ENCODE measurements at places on chromosomes 3 and 15. TPM values are rescaled to one million over a fixed set of nuclear protein-coding genes. Genes with fewer than 3 reads are reported as not detected.
A peak's percentile ranks its signal among the peaks of the same experiment; 100 is the strongest.

DNA sequence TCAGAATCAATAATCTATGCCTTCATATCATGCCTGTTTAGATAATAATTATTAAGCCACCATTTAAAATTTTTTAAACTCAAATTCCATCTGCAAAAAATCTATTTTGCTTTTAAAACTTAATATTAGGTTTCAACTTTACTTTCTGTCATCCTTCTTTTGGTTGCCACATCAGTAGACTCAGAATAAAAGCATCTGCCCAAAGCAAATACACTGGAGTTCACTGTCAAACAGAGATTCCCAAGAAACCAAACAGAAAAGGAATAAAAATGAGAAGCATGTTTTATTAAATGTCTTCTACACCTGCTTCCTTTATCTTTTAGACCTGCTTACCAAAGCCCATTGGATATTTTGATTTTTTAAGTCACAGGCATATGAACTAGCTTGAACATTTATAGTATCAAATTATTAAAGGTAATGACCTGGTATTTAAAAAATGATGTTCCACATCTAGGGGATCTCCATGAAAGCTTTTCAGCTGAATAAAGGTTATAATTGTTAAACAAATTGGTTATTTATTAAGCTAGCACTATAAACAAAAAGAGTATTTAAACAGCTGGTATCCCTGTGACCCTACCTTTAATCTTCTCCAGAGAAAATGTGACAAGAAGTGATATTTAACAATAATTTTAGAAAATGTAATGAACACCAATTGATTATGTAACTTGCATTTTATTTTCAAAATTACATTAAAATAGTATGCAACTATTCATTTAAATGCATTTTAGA is 62.5 kb downstream of the ALCAM start:
- DNase-seq = no peak

DNA sequence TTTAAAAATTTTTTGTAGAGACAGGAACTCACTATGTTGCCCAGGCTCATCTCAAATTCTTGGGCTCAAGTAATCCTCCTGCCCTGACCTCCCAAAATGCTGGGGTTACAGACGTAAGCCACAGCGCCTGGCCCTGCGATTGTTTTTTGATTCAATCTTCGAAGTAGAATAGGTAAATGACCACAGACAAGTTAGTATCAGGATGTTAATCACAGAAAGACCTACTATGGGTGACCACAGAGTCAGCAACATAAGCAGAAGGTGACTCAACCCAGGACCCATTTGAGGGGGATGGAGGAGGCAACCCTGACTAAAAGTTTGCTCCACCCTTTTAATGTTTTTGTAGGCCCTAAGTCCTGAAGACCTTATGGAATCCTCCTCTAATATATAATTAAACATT is 10.0 kb upstream of the USP3 start:
- no peak for DNase-seq

- no peak for DNase-seq
Measured at GRCh38 chr3:40930131-40930538, 269.2 kb upstream of the CTNNB1 start.

- DNase-seq = no peak
Measured at GRCh38 chr3:66527246-66527645, 26.4 kb upstream of the LRIG1 start.

GRCh38 chr15:85905751-85906450 is 111.2 kb upstream of the KLHL25 start:
- DNase-seq = no peak

- DNase-seq = no peak
Measured at GRCh38 chr15:91930092-91930491, 76.6 kb downstream of the SLCO3A1 start.

GRCh38 chr3:50708620-50709019 is 33.9 kb downstream of the DOCK3 start:
- no peak for DNase-seq

GRCh38 chr15:66193066-66193465 is 60.5 kb downstream of the MEGF11 start:
- DNase-seq = no peak

GRCh38 chr3:30605005-30605404 is 1.4 kb upstream of the TGFBR2 start:
- DNase-seq = no peak

- DNase-seq = no peak
Measured at GRCh38 chr3:43055806-43056770, 49.8 kb downstream of the POMGNT2 start.

GRCh38 chr3:157810924-157811718 is 295.1 kb downstream of the SHOX2 start:
- no peak for DNase-seq

- no peak for DNase-seq
Measured at GRCh38 chr15:70494852-70495571, 268.3 kb downstream of the UACA start.

DNA sequence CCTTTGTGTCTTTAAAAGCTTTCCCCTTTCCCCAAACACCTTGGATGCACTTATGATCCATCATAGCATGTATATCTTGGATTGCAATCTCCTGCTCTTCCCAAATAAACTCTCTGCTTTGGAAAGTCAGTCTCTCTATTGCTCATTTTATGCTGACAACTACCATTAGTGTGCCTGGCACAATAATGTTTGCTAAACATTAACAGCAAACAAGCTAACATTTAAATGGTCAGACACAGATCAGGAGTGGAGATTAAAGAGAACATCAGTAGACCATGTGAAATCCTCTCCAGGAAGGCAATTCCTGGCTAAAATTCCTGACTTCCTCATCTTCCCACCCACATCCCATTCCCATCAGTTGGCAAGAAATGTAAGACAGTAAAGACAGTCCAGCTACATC is 44.3 kb upstream of the EIF1B start:
- no peak for DNase-seq

- DNase-seq = no peak
Measured at GRCh38 chr3:119819806-119820205, 37.9 kb downstream of the NR1I2 start.

GRCh38 chr3:128698211-128699047 is 27.6 kb upstream of the RAB7A start:
- DNase-seq = no peak

DNA sequence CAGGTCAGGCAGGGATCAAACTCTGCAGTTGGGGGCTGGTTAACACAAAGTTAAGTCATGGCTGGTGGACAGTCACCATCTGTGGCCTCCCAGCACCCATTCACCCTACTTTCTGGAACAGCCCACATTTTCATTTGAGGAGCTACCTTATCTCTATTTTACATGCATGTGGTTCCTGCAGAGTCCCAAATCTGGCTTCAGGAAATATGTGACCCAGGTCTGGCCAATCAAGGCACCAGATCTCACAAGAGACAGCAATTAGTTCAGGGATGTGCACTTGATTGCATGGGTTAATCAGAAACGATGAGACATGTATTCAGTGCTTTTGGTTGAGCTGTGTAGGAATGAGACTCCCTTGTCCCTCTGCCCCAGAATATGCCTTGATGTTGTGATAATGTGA is 170.9 kb downstream of the NR2F2 start:
- DNase-seq = no peak

DNA sequence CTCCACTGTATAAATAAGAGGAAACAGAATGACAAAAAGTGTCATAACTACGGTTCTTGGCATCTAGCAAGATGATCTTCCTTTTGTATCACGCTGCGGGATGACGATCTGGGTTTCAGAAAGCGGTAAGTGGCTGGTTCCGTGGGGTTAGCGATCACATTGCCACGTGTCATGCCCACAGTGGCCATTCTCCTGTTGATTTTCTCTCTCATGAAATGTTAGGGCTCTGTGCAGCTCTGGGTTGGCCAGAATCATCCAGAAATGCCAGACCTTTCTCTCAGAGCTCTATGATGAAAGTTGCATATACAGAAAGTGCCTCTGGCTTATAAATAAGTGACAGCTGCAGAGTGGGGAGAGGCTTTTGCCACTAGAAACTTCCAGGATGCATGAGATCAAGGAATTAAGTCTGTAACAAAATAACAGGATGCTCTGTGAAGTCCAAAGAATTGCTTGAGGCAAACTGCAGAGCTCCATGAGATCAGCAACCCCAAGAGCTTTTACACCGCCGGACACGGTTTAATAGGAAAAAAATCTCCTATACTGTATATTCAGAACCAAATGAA is 71.6 kb downstream of the ABTB1 start:
- no peak for DNase-seq

DNA sequence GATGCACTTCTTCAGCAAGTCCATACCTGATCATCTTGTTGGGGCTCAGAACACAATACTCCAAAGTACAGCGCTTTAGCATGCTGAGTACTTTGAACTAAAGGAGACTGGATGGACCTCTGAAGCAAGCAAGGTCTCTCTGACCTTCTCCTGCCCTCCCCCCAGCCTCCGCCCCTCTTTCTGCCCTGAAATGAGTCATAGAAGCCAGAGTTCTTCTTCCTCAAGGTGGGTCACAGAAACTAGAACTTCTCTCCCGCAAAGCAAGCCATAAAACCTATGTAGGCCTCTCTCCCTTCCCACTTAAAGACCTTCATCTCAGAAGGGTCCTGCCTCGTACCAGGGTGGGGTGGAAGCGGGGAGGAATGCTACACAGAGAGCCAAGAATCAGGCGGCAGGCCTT is 230.5 kb upstream of the PROK2 start:
- no peak for DNase-seq

- no peak for DNase-seq
Measured at GRCh38 chr3:175410251-175410650, 551.1 kb downstream of the NAALADL2 start.

GRCh38 chr15:71545223-71545760 is 265.1 kb upstream of the NR2E3 start:
- DNase-seq = no peak

DNA sequence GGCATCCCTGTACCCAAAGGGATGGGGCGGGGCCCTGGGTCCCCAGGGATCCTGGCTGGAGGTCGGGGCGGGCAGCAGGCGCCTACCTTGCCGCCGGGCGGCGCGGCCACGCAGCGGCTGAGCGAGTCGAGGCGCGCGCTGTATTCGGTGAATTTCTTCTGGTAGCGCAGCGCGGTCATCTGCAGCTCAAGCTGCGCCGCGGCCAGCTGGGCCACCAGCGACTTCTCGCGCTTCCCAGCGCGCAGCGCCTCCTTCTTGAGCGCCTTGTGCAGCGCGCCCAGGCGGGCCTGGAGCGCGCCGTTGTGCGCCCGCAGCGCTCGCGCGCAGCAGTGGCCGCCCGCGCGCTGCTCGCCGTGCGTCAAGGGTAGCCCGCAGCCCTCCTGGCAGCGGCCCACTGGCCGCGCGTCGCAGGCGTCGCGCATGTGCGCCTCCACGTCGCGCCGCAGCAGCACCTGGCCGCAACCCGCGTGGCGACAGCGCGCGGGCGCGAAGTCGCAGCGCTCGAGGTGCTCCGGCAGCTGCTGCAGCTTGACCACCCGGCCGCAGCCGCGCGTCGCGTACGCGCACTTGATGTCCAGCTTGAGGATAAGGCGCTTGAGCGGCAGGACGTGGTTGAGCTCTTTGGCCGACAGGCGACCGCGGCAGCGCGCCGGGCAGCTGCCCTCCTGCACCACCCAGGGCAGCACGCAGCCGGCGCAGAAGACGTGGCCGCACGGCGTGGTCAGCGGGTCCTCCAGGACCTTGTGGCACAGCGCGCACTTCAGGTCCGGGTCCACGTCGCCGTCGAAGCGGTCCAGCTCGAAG is 522 bp downstream of the PDZRN3 start:
- DNase-seq = no peak

- DNase-seq = no peak
Measured at GRCh38 chr15:100999369-100999768, 80.2 kb downstream of the LRRK1 start.

- no peak for DNase-seq
Measured at GRCh38 chr3:14788644-14789043, 30.1 kb upstream of the FGD5 start.

DNA sequence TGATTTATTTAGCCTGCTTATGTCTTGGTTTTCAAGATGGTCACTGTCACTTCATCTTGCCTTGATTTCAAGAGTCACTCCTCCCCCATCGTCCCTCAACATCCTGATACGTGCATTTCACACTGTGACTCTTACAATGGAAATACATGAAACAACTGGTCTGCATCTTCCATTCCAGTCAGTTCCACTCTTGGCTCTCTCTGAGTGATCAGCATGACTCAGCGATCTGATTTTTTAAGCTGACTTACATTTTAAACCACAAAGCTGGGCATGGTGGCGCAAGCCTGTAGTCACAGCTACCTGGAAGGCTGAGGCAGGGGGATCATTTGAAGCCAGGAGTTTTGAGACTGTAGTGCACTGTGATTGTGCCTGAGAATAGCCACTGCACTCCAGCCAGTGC is 271.2 kb upstream of the ROPN1 start:
- peak; percentile 16 for DNase-seq

DNA sequence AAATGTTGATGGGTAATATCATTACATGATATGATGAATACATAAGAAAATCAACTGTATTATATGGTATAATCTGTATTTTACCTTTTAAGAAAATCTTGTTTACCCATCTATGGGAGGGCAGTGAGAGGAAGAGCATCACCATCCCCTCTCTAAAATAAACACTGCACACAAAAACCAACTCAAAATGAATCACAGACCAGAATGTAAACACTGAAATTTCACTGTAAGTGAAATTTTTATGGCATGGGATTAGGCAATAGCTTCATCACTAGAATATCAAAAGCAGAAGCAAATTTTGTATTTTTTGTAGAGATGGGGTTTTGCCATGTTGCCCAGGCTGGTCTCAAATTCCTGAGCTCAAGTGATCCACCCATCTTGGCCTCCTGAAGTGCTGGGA is 26.2 kb downstream of the IFT80 start:
- no peak for DNase-seq

DNA sequence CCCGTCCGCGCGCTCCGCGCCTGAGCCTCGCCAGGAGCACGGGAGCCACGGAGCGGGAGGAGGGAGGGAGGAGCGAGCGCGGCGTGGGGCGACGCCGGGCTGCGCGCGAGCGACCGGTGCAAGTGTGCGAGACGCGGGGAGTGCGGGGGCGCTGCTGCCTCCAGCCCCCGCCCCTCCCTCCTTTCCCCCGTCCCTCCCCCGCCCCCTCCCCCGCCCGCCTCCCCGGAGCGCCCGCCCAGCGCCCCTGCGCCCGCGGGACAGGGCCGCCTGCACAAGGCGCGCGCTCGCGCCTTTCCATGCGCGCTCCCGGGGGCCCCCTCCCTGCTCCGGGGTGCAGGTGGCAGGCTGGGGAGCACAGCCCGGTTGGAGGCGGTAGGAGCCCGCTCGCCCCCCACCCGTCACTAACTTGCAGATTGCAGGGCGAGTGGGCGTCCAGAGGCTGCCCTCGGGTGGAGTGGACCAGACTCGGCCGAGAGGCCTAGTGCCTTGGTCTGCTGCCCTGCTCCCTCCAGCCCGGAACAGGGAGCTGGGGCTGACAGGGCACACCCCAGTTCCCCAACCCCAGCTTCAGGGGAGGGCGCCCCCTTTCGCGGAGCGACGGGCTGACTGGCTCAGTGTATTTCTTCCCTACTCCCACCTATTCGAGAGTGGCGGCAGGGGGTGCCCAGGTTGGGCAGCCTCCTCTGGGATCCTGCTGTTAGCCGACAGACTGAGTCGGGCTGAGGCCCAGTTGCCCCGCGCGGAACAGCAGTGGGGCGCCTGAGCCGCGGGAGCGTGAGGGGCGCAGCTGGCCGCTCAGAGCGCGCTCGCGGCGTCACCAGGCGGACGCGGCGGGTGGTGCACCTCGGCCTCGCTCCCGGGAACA is at the start of gene WNT7A:
WNT7A (minus strand) TSS at position 126 of the 865 bp plus-strand sequence. CDS start 255 bp downstream, outside the sequence.
- DNase-seq = peak; percentile 75

The IFT57 gene
- total RNA-seq = 12.9 TPM

The PATL2 gene
- total RNA-seq = 0.86 TPM

The AHSG gene
- total RNA-seq = 1.2 TPM

The IGSF10 gene
- 0.33 TPM for total RNA-seq

The APBA2 gene
- total RNA-seq = 32.5 TPM

The RAB43 gene
- 5.4 TPM for total RNA-seq

The CISH gene
- 47.7 TPM for total RNA-seq

The TUBGCP4 gene
- total RNA-seq = 50.2 TPM

The NEDD4 gene
- 21.6 TPM for total RNA-seq

The SCN5A gene
- total RNA-seq = 0.27 TPM

The LDHAL6B gene
- not detected for total RNA-seq

The CYP11A1 gene
- 0.16 TPM for total RNA-seq

All from K562 (cell line).